ENCODE measurements at places on chromosomes 1 and 21.

GRCh38 chr1:64396817-64397216 lies 73.1 kb upstream of the CACHD1 start:
- DNase-seq = no peak

DNA sequence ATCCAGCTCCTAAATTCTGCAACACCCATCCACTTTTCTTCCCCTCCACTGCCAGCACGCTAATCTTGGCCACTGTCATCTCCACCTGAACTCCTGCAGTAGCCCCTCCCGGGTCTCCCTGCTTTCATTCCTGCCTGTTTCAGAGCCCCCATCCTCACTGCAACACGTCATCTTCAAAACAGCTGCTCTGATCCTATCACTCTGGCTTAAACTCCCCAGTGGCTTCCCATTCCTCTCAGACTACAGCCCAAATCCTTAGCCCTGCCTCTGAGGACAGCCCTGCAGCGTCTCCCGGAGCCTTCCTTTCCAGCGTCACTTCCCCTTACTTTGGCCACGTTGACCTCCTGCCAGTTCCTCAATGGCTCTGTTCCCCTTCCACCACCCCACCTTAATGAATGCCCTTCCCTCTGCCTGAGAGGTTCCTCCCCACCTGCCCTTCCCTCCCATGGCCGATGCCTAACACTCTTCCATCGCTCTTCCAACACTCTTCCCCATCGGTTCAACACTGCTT lies 22.9 kb upstream of the IFNAR2 start:
- no peak for DNase-seq

GRCh38 chr1:235404190-235404589 lies 37.0 kb downstream of the TBCE start:
- no peak for DNase-seq

- peak; percentile 21 for DNase-seq
Observed at GRCh38 chr1:175287377-175287776, 94.8 kb upstream of the KIAA0040 start.

- no peak for DNase-seq
Observed at GRCh38 chr1:33384040-33384812, 46.7 kb downstream of the PHC2 start.

DNA sequence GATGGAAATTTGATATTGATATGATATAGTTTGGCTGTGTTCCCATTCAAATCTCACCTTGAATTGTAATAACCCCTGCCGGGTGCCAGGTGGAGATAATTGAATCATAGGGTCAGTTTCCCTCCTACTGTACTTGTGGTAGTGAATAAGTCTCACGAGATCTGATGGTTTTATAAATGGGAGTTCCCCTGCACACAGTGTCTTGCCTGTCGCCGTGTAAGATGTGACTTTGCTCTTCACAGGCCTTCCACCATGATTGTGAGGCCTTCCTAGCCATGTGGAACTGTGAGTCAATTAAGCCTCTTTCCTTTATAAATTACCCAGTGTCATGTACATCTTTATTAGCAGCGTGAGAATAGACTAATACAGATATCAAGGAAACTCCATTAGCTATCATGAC lies 74.6 kb downstream of the MAP3K7CL start:
- no peak for DNase-seq

DNA sequence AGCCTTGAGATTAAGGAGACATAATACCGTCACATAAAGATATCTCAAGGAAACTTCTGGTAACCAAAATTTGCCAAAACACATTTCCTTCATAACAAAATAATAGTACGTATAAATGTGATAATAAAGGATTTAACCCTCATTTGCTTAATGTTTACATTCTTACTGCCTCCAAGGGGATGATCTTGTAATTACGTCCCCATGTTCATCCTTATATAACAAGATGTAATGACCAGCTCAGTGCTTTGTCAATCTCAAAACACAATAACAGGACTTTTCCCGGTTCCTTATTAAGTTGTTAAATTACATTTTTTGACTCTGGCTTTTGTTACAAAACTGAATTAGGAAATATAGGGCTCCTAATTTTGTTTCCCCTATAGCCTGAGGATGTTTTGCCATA lies 41.3 kb upstream of the UHMK1 start:
- no peak for DNase-seq

- no peak for DNase-seq
Observed at GRCh38 chr1:29641921-29642320, 405.6 kb downstream of the PTPRU start.

DNA sequence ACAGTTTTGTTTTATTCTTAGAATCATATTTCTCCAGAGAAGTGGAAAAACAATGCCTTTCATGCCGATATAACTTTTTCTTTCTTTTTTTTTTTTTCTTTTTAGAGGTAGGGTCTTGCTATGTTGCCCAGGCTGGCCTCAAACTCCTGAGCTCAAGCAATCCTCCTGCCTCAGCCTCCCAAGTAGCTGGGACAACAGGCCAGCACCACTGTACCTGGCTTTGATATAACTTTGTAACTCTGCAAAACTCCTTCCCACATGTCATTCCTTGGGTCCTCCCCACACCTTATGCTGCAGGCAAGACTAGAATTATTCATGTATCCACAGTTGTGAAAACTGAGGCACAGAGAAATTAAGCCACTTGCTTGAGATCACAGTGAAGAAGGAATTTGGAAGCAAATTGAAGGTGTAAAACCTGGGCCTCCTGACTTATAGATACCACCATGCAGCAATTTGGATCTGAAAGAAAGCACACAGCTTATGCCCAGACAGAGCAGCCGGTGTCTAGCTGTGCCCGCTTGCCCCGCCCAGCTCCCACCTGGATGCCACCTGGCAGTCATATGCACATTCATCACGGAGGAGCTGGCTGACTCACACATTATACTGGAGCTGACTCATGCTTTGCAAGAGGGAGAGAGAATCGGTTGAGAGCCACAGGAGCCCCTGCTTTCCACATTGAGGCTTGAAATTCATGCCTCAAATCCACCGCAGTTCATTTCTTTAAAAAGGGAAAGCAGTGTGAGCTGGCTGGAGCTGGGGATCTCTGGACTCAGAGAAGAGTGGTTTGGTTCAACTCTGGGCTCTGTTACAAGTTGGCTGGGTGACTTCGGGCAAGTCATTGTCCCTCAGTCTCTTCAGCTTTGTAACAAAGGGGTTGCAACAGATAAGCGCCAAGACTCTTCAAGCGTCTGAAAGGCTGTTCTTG lies 8.3 kb upstream of the SLC2A1 start:
- peak; percentile 78 for DNase-seq

DNA sequence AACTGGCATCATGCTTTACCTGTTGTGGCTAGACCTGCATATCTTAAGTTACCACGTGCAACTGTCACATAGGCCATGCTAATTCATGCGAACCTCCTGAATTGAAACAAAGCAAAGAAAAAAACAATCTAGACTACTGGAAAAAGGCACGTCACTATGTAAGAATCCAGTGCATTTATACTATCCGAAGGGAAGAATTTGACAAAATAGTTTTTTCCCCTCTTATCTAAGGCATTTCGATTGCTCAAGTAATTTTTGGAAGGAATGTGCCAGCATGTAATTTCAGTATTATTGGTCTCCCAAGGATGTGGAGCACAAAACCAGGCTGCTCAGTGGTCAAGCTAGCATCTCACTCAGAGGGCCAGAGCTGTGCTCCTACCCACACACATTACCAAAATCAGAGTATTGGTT lies 31.5 kb upstream of the C1orf198 start:
- DNase-seq = no peak

GRCh38 chr1:61182480-61182879 lies 100.1 kb downstream of the NFIA start:
- DNase-seq = no peak

DNA sequence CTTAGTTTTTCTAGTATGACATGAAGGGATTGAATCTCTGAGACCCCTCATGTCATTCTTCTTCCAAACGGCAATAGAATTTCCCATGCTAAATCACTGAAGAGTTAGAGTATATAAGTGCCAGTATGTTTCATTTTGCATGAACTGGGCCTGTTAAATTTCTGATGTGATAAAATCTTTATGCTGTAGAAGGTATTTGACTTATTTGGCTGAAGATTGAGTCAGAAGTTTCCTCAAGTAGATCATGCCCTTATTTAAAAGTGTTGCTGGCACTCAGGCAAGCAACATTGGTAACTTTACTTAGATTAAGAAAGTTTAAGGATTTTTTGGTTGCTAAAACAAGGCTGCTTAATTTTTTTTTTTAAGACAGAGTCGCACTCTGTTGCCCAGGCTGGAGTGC lies 13.3 kb downstream of the ATF6 start:
- no peak for DNase-seq

All from transverse colon (tissue), 4 donors.